SIG-M5 (cell line): ENCODE measurements at places on chromosomes 12 and 14.

GRCh38 chr12:13496111-13496510, 299.6 kb downstream of the EMP1 start:
- DNase-seq: no peak

- no peak for DNase-seq
Measured at GRCh38 chr14:96368534-96368933, 5.2 kb downstream of the GSKIP start.

- no peak for DNase-seq
Measured at GRCh38 chr14:90605430-90605829, 208.6 kb downstream of the CALM1 start.

DNA sequence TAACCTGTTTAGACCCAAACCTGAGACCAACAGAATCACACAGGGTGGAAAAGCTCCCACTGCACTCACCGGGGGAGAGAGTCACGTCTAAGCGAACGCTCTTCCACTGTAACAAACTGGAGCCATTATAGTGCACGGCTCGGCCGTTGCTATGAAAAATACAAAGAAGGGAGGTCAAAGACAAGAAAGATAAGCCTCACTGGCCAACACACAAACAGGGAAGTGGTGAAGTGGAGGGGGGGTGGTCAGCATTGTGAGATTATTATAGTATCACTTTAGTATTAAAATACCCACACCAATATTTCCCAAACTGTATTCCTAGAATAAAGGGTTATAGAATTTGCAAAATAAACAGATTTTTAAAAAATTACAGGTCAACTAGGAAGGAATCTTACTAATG, 90.9 kb downstream of the TRAFD1 start:
- DNase-seq: no peak

DNA sequence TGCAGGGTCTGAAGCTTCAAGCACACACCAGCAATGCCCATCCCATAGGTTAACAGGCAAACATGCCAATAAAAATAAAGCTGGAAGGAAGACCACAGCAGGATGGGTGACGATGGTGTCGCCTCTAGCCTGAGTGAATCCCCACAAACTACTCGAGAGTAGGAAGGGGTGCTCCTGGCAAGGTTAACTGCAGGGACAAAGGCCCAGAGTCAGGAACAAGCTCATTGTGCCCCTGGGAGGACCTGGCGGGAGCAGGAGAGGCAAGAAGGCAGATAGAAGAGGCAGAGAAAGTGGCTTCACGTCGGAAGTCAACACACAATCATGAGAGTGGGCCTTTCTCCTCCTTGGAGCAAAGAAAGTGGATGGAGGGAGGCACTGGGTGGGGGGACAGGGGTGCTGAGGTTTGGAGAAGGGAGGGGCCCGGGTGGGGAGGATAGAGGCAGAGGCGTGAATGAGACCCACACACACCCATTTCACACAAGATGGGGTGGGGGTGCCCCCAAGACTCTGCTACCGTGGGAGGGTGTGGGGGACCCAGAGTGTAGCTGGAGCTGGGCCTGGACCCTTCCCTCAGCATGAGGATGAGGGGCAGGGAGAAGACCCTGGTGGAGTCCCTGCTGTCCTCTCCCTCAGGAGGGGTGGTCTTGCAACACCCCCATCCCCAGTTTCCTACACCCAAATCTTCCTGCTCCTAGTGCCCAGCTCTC, 43.1 kb downstream of the DIO3 start:
- no peak for DNase-seq

DNA sequence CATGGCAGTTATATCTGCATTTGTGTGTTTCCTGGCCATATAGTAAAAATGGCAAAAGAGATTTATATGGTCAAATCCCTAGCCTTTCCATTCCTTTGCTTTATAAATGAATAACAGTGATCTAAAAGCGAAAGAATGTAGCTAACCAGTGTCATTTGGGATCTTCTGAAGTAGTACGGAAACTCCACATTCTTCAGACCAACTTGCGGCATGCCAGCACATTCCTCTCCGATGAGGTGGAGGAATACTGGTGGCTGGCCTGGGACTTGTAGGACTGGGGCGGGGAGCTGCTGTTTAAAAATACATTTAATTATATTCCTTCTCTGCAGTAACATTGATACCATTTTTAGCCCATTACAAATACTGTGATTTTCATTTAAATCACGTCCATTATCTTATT, 85.3 kb downstream of the SAMD4A start:
- no peak for DNase-seq

DNA sequence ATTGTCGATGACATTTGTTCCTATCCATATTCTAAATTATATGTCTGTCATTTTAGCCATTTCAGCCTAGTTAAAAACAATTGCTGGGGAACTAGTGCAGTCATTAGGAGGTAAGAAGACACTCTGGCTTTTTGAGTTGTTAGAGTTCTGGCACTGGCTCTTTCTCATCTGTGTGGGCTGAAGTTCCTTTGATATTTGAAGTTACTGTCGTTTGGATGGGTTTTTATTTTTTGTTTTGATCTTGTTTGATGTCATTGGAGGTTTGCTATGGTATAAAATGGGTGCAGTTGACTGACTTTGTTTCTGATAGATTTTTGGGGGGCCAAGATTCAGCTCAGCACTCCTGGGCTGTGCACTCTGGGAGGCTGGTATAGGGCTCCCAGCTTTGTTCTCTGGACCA, 20.7 kb upstream of the CD69 start:
- no peak for DNase-seq

DNA sequence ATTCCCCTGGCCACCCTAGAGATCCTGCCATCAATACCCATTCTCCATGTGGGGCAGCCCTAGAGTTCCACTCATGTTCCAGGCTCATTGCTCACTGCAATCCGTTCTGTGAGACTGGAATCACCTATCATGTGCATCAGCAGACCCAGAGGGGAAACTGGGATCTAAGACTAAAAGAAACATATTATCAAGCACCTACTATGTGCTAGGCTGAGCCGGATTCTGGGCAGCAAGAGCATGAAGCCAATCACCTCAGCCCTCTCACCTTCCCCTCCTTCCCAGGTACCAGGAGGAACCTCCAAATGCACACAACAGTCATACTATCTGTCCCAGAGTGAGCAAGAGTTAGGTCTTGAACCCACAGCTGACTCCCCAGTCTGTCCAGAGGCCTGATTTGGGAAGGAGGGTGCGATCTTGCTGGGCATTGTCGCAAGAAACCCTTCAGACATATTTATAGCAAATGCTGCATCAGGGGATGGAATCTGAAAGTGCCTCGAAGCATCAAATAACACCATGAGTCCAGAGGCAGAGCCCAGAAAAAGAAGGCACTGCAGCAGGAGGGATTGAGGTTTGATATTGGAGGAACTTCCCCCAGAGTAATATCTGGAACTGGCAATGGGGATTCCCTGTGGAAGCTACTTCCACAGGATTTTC, 6.7 kb upstream of the CACNB3 start:
- DNase-seq: no peak

- no peak for DNase-seq
Measured at GRCh38 chr14:84965279-84965678, 564.7 kb upstream of the FLRT2 start.

- no peak for DNase-seq
Measured at GRCh38 chr12:2739832-2740641, 54.7 kb upstream of the FKBP4 start.

DNA sequence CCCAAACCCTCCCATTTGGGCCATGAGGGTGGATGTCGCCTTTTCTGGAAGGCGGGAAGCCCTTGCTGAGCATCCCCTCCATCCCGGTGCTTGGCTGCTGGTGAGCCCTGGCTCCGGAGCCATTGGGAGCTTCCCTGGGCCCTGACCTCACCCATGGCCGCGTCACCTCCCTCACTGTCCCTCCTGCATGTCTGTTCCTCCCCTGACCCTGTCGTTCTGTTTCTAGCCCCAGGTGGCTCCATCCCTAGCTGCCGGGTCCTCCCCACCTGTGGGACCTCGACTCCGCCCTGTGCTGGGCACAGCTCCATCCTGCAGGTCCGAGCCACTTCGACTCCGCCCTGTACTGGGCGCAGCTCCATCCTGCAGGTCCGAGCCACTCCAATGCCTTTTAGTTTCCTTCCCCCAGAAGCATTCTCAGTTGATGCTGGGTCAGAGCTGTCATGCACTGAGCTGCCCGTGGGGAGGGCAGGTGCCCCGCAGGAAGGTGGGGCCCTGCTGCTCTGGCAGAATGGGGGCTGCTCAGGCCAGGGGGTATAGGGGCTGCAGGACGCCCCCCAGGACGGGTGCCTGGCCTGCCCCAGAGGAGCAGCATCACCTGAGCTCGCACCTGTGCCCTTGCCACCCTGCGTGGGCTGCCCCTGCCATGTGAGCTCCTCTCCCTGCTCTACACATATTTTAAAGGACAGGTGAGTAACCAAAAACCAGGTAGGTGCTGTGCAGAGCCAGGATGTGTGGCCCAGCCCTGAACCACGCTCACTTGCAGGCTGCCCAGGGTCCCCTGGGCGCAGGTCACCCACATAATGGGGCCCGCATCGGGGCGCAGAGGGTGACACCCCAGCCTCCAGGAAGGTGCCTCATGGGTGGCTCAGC, 19.0 kb downstream of the NOC4L start:
- DNase-seq: no peak

DNA sequence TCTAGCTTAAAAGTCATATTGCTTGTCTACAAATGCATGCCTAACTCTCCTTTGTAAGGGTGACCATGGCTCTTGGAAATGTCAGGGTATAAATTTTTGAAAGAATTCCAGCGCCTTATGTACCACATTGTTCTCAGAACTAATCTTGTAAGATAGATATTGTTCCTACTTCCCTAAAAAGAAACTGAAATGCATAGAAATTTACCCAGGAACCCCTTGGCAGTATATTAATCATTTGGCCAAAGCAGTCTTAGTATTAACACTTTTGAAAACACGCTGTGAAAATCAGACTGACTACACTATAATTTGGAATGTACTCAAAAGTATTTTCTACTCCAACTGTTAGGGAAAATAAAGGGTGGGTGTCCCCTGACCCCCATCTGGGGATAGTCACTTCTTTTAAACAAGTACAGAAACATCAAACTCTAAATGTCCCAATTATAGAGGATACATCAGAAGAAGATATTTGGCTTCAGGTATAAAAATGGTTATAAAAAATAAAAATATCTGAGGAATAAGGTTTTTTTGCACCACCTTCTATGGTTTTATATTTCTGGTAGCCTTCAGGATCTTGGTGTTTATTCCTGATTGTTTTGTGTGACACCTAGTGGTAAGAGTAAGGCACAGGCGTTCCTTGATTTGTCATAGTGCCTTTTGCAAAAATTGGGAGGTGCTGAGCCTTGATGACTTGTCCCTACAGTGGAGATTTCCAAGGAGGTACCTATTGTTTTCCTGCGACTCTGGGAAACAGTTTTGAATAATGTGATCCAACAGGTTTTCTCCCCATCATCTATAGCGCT, 2.2 kb upstream of the NFKBIA start:
- no peak for DNase-seq

DNA sequence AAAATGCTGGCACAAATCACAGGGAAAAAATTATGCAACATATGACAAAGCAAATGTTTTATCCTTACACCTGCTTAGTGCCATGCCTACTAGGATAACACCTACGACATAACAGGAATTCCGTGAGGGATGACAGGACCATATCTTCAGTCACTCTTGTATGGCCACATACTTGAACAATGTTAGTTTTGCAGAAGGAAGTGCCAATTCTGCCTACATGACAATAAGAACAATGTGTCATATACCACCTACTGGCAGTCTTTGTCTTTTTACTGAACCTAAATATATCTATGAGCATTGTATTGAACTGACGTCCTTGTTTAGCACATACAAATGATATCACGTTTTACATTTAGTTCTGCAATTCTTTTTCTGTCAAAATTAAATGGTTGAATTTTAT, 234.0 kb downstream of the ADAMTS20 start:
- no peak for DNase-seq

DNA sequence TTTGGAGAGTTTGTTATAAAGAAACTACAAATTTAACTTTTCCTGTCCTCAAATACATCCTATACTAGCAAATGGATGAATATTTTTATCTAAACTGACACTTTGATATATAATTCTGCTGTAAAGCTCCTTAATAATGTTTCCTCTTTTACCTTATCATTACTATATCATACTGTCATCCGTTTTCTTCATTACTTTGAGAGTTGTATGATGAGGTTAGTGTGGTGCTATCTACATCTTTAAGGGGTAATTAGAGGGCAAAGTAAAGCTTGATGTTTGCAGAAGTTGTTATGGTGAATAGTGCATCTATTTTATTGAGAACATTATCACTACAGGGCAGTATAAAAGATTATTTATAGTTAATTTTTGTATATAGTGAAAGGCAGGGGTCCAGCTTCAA, 36.1 kb downstream of the LIN7A start:
- no peak for DNase-seq
